RKO (cell line): ENCODE measurements at places on chromosomes 11 and 22.

DNA sequence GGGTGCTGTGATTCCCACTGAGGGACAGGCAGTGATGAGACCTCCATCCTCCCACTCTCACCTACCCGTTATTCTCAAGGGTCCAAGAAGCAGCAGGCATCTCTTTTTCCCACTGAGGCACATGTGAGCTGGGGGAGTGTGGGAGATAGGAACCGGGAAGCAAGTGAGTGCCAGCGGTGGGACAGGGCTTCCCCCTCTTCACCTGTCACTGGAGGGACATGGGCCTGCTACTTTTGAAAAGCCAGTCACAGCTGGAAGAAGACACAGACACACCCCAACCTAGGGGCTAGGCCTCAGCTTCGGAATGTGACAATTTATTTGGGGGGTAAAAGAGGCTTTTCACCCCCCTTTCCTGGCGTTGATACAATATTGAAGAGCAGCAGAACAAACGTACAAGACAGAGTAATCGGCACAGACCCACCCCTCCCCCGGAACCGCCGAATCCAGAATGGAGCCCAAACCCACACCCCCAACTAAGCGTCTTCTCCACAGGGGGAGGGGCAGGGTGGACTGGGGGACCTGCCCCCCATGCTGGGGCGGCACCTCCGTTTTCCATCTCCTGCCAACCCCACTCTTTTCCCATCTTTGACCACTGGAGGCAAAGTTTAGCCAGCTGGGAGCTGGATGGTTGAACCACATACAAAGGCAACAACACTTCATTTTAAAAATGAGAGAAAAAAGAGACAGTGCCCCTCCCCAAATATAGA is 10.7 kb downstream of the CBX6 start:
- DNase-seq: peak; percentile 46

DNA sequence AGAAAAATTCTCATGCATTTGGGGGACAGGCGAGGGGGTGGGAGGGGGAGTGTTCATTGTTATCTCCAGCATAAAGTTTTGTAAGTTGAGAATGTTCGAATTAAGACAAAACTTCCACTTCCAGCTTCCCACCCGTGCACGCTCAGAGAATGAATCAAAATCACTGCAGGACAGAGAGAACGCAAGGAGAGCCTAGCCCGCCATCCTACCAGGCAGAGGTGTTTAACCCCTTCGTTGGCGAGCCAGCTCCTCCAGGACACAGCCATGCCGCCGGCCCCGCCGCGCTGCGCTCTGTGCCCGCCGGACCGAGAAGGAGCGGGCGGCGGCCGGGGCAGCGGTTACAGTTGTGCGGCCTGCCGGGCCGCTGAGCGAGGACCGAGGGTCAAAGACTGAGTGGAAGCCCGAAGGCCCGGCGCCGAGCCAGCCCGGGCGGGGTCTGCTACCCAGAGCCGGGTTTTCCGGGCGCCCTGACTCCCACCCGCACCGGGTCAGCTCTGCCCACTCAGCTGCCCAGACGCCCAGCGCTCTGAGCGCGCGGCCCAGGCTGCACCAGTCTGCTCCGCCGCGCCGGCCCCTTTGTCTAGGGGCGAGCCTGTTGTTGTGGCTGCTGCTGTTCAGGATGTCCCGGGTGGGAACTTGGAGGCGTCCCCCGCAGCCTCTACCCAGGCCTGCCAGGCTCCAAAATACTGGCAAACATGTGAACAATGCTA is at the start of gene NOX4:
Gene NOX4 (minus strand): TSS at position 395 of the 710 bp plus-strand sequence. CDS start 129 bp downstream, at position 266.
- DNase-seq: no peak

- no peak for DNase-seq
Measured at GRCh38 chr22:45518580-45518991, 15.9 kb downstream of the FBLN1 start.

- DNase-seq: peak; percentile 47
Measured at GRCh38 chr11:95659088-95659487, 130.5 kb downstream of the FAM76B start.

- no peak for DNase-seq
Measured at GRCh38 chr11:56883371-56883987, 105.2 kb upstream of the OR5AK2 start.
